Hematopoietic multipotent progenitor cell treated with erythropoietin and hydrocortisone succinate and interleukin-3 and kit ligand, for 4 days (in vitro differentiated cells): ENCODE measurements at places on chromosomes 2 and 18.
A peak's percentile ranks its signal among the peaks of the same experiment; 100 is the strongest.

- DNase-seq = no peak
Observed at GRCh38 chr2:9982248-9982647, 30.8 kb downstream of the GRHL1 start.

- no peak for DNase-seq
Observed at GRCh38 chr2:3065928-3066327, 311.7 kb downstream of the EIPR1 start.

DNA sequence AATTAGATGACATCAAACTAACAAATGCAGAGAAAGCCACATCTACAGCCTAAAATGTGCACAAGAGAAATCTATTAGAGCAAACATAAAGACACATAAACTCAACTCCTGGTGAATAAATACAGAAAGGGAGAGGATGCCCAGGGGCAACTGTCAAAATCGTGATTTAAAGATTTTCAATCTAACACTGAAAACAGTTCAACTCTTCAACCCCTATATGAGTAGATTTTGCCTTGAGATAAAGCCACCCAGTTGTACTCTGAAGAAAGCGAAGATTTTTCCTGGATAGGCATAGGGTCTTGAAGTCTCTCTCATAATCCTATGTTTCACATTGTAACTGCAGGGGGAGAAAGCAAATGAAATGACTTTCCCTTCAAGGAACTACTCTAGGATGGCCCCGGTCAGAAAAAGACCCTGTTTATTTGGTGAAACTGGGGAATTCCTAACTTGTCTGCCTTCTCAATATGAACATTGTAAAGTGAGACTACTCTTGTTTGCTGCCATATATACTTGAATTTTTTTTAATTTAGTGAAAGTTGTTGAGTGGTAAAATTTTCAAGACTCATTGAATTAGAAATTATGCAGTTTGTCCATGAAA, 226.7 kb downstream of the ERBB4 start:
- DNase-seq = no peak

GRCh38 chr2:68911709-68912108, 40.5 kb upstream of the BMP10 start:
- no peak for DNase-seq

DNA sequence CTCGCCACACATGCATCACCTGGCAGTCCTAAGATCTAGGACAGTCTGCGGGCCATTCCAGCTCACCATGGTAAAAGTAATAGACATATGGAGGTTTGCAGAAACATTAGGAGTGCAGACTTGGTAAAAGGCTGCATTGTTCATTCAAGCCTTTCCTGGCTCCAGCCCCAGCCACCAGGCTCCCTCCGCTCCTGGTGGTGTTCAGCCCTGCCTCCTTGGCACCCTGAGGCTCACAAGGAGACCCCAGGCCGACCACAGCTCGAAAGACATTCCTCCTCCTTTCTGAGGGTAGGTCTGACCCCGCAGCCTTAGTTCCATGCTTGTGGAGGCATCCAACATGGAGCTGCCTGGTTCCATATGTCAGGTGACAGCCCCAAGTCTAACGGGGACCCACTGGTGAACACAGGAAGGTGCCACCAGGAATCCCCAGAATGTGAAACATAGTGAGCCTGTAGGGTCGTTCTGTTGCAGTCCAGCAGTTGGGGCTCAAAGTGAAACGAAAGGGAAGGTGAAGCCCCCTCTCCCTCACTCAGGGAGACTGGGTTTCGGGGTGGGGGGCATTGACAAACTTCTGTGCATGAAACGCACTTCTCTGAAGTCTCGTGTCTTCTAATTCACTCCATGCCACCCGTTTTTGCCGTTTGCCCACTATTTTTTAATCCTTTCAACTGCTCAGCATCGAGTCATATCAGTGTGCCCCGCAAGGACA, 5.0 kb upstream of the SP100 start:
- DNase-seq = peak; percentile 42

- DNase-seq = peak; percentile 49
Observed at GRCh38 chr2:16321872-16322271, 343.8 kb downstream of the CYRIA start.

- peak; percentile 77 for DNase-seq
Observed at GRCh38 chr2:105361102-105361889, 24.0 kb downstream of the C2orf49 start.

DNA sequence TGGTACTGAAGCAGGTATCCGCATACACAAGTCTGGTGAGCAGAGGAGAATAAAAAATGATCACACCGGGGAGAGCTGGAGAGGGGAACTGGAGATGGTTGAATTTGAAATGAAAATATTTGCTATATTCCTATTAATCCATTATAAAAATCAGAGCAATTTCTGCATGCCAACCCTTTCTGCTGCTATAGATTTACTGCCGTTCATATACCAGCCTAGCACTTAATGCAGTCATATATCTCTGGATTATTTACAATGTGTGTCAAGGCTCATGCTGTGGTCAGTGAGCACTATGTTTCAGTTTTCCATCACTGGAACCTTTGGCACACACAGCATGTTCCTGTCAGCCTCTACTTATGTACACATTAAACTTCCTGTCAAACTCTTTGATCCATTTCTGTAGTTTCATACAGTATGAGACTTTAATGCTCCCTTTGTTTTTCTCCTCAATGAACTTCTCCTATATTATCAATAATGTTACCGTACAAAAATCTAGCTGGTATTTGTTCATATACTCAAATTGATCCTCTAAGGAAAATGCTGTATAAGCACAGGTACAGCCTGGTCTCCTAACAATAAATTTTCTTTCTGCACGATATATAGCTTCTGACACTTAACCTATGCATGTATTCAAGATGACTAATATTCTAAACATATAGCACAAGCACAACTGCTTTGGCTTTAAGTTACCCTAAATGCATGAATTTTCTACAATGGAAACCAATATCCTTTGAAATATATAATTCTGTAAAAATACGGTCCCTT, 36.7 kb downstream of the FANCL start:
- no peak for DNase-seq

GRCh38 chr2:237352279-237352845, 61.6 kb downstream of the COL6A3 start:
- DNase-seq = no peak

GRCh38 chr18:22082408-22082807, 87.0 kb upstream of the GATA6 start:
- DNase-seq = no peak

DNA sequence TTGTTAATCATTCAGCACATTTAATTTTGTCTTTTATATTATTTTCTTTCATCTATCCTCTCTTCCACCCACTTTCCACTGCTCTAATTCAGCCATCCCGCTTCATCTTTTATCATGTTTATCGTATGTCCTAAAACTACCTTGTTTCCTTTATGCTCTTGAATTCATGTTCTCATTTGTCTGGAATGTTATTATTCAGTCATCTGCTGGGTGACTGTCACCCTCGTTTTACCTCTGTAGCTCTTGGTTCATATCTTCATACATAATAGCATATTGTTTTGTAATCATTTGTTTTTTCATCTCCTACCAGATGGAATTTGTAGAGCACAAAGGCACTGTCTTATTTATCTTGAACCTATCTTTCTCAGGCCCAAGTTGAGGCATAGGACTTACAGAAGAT, 37.0 kb downstream of the SMCHD1 start:
- no peak for DNase-seq

DNA sequence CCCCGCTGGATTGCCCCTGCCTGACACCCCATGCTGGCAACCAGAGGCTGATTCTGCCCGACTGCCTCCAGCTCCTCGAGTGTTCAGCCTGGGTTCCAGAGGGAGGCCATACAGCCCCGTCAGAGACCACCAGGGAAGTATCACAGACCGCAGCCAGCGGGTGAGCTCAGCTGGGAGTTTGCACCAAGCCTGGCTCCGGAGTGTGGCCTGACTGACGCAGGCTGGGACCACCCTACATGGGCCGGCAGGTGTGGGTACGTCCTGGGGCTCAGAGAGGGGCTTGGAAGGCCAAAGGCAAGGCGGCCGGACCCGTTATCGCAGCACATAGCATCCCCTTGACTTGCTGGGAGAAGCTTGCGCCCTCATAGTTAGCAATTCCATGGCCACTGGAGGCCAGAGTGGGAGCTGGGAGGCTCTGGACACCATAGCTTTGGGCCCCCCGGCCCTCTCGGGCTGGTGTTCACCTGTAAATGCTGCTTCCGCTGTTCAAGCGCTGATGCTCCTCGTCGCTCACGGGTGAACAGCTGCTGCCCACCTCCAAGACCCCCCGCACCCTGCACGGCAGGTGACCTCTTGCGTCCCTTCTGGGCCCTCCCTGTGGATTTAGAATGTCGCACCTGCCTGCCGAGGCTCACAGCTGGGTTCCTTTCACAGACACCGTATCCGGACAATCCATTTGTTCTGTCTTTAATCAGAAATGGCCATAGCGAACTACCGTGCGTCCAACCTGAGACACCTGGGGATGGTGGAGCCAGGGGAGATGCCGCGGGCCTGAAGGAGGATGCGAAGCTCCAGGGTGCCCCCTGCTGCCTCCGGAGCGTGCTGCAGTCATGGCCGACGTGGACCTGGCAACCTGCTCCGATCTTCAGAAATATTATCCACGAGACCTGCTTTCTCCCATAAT, 31.2 kb upstream of the SLC66A3 start:
- DNase-seq = peak; percentile 67

- DNase-seq = no peak
Observed at GRCh38 chr18:54387631-54388030, 29.9 kb downstream of the C18orf54 start.

GRCh38 chr18:35862119-35862640, 110.3 kb upstream of the RMP24 start:
- DNase-seq = peak; percentile 95

DNA sequence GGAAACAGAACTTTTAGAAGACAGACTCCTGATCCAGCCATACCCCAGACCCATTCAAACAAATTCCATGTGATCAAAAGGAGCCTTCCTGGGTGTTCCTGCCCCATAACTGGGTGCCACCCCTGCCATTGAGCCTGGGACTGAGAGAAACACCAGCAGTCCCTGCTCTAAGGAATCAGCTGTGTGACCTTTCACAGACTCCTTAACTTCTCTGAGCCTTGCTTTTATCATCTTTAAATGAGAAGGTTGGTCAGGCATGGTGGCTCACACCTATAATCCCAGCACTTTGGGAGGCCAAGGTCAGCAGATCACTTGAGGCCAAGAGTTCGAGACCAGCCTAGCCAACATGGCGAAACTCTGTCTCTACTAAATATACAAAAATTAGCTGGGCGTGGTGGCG, 20.6 kb downstream of the CIDEA start:
- no peak for DNase-seq

DNA sequence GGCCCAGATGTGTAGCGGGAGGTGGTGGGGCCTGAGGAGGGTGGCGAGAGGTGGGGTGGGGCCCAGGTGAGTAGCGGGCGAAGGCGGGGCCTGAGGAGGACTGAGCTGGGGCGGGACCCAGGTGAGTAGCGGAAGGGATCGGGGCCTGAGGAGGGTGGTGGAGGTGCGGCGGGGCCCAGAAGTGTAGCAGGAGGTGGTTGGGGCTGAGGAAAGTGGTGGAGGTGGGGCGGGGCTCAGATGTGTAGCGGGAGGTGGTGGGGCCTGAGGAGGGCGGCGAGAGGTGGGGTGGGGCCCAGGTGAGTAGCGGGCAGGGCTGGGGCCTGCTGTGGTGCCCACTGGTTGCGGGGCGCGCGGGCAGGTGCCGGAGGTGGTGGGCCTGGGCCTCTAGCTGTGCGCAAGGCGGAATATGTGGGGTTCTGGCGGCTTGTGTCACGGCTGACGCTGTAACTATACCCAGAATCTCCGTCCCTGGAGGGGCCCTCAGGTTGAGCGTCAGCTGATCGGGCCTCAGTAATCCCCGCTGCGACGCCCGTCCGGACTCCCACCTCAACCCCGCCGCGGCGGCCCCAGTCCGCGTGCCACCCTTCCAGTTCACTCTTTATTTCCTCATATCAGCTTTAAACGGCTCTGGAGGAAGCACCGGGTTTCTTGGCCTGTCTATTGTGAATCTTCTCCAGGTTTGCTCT, 866 bp upstream of the SF3B6 start:
- DNase-seq = peak; percentile 72

DNA sequence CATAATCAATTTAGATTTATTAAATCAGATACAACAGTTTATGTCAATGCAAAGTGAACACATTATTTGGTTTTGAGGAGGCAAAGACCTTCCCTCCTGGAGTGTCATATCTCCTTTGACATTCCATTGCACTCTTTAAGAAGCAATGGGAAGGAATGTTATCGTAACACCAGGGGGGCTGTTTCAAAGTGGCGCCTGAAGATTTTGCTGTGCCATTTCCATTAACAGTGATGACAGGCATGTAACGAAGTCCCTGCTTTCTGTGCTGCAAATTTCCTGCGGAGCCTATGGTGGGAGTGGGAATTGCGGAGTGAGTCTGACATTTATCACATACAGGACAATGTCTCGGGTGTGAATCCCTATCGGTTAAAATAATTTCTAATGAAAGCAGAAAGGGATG, 499.6 kb upstream of the RAB6C start:
- DNase-seq = no peak

GRCh38 chr2:160351956-160352355, 141.7 kb downstream of the RBMS1 start:
- no peak for DNase-seq
